Myocyte (in vitro differentiated cells): ENCODE measurements at places on chromosomes 2 and 18. TPM values are rescaled to one million over a fixed set of nuclear protein-coding genes. Genes with fewer than 3 reads are reported as not detected.

DNA sequence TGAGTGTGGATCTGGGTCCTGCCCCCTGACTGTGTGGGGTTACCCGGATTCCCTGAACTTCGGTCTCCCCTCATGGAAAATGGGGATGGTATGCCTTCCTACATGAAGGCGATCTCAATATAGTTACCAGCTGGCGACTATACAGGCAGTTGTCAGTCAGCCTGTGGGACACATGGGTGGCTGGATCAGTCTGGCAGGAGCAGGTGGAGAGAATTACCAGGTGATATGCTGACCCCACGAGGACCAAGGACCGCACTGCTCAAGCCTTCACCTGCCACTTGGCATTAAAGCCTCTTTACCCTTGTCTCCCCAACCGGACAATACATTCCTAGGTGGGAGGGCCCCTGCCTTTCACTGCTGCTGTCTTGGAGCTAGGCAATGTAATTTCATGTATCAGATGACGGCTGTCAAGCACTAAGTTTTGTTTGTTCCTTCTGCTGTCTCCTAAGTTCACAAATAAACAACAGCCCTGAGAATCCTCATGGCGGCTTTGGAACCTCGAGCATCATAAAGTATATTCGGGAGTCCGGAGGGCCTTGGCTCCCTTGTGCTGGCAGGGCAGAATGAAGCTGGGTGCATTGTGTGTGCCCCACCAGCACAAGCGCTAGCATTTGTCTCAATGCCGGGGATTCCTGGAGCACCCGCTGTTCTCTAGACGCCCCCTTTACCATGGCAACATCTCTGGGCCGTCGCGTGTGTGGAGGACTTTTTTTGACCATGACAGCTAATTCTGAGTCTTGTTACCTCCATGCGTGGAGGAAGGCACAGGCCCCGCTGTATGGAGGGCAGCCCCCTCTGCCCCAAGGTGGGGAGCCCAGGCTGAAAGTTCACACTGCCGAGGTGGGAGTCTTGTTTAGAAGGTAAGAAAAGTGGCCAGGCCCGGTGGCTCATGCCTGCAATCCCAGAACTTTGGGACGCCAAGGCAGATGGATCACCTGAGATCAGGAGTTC lies 48.6 kb downstream of the PDCL3 start:
- no peak for DNase-seq

DNA sequence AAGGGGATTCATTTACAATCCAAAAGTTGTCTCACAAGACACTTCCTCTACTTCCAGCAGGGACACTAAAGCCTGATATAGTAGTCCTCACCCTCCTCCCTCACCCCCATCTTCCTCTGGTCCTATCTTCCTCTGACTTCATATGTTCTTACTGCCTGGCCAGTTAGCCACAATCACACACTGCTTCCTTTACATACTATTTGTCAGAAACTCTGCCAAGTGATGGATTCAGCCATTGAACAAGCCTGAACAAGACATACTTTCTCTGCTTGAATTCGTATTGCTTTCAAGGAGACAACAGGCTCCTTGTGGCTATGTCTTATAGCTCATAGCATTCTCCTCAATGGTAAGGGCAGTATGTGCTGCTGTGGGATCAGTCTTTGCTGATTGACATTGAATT lies 672.2 kb downstream of the BCL11A start:
- DNase-seq = no peak

CPS1 gene
- 27.5 and 33.9 TPM in 2 replicates for total RNA-seq

ACTG2 gene
- 1.2 TPM in 1 of 2 replicates, not detected in the other for total RNA-seq

PSTPIP2 gene
- total RNA-seq = 1.7 and 2.5 TPM in 2 replicates

GRCh38 chr2:114405247-114406116 lies 37.0 kb upstream of the DPP10 start:
- no peak for DNase-seq

C2orf66 gene
- not detected in 2 replicates for total RNA-seq

GRCh38 chr18:650428-650858 lies 7.0 kb upstream of the TYMS start:
- DNase-seq = no peak

EML6 gene
- total RNA-seq = 3.5 and 29.7 TPM in 2 replicates
